HuH-7.5 (cell line): ENCODE measurements at places on chromosomes 1 and 21.

- DNase-seq = no peak
These were observed 4.2 kb upstream of the PADI1 start for GRCh38 chr1:17200756-17201155.

- DNase-seq = no peak
These were observed 360.3 kb downstream of the TGFB2 start for GRCh38 chr1:218705391-218705790.

GRCh38 chr1:174008269-174008668, 13.9 kb downstream of the RC3H1 start:
- DNase-seq = no peak

GRCh38 chr1:12610305-12610935, 7.6 kb downstream of the DHRS3 start:
- DNase-seq = no peak

DNA sequence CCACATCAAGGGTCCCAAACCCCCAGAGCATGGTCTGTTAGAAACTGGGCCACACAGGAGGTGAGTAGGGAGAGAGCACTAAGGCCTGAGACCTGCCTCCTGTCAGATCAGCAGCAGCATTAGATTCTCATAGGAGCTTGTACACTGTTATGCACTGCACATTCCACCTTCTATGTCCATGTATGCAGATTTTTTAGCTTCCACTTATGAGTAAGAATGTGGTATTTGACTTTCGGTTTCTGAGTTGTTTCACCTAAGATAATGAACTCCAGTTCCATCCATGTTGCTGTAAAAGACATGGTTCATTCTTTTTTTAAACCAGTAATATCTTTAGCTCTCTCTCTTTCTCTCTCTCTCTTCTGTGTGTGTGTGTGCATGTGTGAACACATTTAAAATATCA, 663 bp upstream of the GBP6 start:
- DNase-seq = no peak

GRCh38 chr1:159941591-159942560, 3.5 kb downstream of the IGSF9 start:
- no peak for DNase-seq

- DNase-seq = no peak
These were observed 220.3 kb upstream of the LYPLAL1 start for GRCh38 chr1:218953386-218953785.

GRCh38 chr21:38944903-38945302, 139.2 kb downstream of the ETS2 start:
- DNase-seq = no peak

DNA sequence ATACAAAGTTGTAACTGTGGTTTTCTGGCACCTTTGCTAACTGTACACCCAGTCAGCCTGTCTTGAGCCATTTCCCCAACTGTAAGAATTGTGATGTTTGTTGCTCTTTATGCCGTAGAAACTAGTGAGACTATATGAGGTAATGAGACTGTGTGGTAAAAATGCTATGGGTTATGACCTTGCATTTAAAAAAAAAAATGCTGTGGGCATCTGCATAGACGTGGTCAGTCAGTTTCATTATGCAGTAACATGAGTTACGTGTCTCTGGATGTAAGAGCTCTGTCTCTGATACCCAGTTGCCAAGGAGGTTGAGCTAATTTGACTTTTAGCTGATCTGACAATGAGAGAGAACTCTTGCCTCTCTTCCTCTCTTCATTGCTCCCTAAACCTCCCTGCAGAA, 80.6 kb upstream of the LAMC2 start:
- DNase-seq = no peak

GRCh38 chr21:45430521-45431501, 25.8 kb downstream of the COL18A1 start:
- DNase-seq = peak; percentile 58

GRCh38 chr21:16865632-16866031, 647.2 kb upstream of the CXADR start:
- DNase-seq = no peak

GRCh38 chr1:178397678-178398077, 99.1 kb downstream of the CLEC20A start:
- DNase-seq = no peak

DNA sequence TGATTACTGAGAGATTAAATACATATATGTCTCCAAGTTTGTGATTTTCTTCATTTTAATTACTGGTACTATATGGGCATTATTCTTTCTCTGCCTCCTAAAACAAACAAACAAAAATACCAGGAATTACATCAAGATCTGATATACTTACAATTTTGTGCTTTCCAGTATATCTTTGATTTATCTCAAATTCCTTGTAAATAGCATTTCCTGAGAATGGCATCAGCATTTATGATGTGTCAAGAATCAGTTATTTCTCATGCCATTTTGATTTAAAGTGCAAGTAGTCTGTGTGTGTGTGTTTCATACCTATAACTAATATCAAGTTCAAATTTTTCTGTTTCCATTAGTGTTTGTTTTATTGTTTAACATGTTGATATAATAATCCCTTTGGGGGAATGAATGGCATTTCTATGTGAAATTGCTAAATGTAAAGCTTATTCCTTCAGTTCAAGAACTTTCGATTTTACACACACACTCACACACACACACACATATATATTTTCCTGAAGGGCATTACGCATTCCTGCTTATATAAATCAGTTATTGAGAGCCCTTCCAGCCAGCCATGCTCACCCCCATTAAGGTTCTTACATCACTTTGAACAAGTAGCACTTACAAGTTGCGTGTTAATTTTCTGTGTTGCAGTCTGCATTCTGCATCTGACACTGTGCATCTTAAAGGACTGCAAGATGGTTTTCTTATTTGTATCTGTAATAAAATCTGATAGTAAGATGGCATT, 102.7 kb downstream of the NEK7 start:
- DNase-seq = no peak

DNA sequence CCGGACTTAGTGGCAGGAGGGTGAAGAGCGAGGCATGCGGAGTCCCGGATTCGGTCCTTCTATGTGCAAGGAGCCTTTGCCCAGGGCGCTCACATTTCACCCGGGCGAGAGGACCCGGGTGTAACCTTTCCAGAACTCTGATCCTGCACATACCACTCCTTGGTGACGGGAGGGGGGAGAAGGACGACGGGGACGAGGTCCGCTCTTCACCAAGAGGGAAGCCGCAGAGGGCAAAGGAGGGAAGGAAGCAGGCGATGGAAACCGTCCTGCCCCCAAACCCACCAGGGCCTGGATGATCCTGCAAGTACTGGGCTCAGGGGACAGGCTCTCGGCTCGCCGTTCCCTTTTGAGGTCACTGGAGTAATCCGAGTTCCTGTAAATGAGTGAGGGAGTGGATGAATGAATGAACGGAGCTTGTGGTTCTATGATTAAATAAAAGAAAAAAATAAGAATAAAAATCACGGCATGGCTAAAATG, 993 bp downstream of the SYPL2 start:
- DNase-seq = peak; percentile 11

GRCh38 chr1:171984850-171985485, 143.7 kb downstream of the DNM3 start:
- DNase-seq = no peak

- DNase-seq = no peak
These were observed 1.6 kb downstream of the HSPB7 start for GRCh38 chr1:16015960-16016901.

GRCh38 chr1:59766227-59766855, 48.4 kb upstream of the HOOK1 start:
- no peak for DNase-seq

DNA sequence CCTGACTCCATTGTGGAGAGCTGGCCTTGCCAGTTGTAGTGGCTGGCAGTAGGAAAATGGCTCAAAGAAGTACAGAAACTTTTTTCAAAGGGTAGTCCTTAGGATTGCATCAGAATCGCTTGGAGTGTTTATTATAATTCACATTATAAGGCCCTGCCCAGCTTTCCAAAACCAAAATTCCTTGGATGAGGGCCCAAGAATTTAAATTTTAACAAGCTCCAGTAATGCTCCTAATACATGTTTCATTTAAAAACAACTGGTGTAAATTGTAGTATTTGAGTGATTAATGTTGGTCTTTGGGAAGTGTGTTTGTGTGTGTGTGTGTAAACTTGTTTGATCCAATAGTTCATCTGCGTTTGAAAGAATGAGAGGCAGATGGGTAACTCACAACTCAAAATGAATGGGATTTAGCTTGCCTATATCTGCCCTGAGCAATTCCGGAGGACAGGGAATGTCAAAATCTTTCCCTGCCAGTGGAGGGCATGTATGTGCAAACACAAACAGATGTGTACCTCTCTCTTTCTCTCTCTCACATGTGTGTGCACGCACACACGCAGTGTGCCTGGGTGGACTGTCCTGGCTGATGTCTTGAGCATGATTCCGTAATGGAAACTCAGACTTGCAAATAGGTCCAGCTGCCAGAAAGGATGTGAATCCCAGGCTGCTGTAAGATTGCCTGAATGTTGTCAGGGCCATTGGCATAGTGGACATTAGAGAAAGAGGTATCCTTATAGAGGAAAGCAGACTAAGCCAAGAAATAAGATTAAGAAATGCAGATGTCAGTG, 293.1 kb downstream of the LMX1A start:
- no peak for DNase-seq

- DNase-seq = no peak
These were observed 4.6 kb downstream of the LRP8 start for GRCh38 chr1:53323316-53323715.

DNA sequence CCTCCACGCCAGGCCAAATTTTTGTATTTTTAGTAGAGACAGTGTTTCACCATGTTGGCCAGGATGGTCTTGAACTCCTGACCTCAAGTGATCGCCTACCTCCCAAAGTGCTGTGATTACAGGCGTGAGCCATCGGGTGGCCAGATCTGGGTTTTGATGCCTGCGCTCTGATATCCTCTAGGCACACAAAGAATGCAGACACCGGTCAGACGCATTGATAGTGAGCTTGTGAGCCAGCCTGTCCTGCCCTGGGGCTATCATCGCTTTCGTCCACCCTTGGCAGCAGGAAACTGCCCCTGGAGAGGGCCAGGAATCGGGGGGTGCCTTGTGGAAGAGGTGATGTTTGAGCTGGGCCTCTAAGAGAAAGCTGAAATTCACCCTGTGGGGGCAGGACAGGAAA, 4.0 kb downstream of the FBLIM1 start:
- DNase-seq = peak; percentile 6

DNA sequence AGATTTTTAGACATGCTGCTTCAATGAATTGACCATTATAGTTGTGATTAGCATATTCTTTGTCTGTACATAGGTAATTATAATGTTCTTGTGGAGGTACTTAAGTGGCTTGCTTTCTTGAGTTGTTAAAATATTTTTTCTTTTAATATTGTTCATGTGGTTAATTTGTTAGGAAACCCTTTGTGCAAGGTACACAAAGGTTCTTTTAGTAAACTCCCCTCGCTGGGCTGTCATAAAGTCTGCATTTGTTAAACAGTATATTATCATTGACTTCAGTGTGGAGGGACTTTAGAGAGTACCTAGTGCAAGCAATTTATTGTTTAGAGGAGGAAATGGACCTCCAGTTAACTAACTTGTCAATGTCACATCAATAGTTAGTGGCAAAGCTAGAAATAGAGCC, 52.5 kb downstream of the DISP1 start:
- DNase-seq = no peak

DNA sequence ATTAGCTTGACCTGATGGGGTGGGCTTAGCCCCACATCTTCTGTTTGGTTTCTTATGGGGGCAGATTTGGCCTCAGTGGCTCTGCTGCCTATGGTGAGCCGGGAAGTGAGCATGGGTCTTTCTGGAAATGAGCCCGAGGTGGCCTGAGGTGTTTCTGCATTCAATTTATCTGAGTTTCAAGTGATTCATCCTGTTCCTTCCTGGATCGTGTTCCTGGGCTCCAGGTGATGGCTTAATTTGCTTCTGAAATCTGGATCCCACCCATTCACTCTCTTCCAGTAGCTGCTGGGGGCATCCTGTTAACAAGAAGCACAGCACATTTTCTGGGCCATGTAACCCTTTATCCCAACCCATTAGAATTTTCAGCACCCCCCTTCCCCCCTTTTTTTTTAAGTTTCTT, 324.6 kb downstream of the CAMTA1 start:
- no peak for DNase-seq

- DNase-seq = no peak
These were observed 40.1 kb downstream of the SLC2A7 start for GRCh38 chr1:8985915-8986813.

DNA sequence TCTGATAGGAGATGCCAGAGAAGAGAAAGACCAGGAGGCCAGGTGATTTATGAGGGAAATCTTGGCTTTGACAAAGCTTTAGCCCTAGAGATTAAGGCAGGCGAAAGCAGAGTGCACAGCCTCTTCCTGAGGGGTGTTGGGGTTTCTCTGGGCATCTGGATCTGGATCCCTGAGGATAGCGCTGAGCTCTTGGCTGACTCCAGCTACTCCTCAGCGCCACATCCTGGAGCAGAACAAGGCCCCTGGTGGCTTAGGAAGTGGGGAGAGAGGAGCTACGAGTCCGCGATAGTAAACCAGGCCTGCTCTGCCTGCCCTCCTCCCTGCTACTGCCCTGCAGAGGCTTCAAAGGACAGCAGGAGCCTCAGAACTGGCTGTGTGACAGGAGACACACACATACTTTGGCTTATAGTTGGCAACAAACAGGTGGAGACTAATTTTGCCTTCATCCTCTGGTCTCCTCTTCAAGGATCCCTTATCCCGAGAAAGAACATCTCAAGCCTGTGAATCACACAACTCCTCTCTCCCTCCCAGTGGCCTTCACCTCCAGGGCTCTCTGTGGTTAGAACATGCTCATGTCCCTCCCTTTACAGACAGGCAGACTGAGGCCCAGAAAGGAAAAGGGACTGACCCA, 66.9 kb downstream of the TRABD2B start:
- no peak for DNase-seq

GRCh38 chr21:32338209-32338921, 39.7 kb downstream of the MRAP start:
- DNase-seq = no peak

DNA sequence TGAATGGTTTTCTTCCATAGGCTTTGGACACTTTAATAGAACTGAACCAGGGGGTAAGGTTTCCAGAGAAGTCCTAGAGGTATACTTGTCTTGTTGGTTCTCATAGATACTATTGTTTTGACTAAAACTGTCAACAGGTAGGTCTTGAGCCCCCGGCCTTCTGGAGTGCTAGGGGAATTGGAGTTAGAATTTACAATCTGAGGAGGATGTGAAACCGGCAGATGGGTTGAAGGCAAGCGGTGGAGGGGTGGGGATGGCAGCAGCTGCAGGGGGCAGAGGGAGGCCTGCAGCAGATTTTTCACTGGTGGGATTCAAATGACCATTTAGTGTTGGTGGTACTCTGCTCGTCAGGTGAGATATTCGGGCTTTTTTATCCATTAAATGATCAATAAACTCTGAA, 4.3 kb upstream of the CD1D start:
- DNase-seq = no peak

- DNase-seq = no peak
These were observed 85.8 kb downstream of the GLIS1 start for GRCh38 chr1:53653200-53653575.

GRCh38 chr1:228162286-228163006, 3.2 kb upstream of the IBA57 start:
- no peak for DNase-seq

GRCh38 chr1:55040083-55040932, 960 bp downstream of the PCSK9 start:
- no peak for DNase-seq

DNA sequence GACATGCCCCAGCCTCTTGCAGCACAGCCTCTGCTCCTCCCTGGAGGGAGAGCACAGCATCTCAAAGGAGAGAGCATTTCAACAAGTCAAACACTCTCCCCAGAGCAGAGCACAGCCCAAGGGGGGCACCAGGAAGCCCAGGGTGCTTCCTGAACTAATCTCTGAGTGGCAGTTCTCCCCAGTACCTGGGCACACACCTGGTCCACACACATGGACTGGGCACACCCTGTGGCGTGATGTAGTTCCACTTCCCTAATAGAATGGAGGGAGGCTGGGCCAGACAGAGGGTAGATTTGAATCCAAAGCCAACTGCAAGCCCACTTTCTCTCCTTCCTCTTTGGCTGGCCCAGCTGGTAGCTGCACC, 55.5 kb downstream of the CD46 start:
- DNase-seq = no peak
